NAMALWA (cell line): ENCODE measurements at places on chromosomes 5 and 9.

DNA sequence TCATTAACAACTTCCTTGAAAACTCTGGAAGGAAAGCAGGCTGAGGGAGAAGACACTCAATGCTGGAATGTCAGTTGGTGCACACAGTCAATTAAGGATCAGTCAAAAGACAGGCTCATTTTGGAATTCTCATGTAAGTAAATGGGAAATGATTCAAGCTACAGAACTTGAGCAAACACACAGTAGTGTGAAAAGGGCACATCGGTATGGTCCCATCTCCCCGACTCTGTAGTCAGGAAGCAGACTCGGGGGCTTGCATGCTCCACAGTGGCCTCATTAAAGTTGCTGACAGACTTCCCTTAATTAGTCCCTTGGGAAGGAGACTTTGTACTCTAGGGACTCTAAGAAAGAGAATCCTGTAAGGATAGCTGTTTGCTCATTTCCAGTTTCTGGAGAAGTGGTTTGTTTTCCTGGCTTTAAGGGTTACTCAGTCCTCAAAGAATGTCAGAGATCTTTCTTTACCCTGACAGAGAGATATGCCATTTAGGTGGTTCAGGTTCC lies 339.2 kb downstream of the ADAMTS6 start:
- DNase-seq = no peak

DNA sequence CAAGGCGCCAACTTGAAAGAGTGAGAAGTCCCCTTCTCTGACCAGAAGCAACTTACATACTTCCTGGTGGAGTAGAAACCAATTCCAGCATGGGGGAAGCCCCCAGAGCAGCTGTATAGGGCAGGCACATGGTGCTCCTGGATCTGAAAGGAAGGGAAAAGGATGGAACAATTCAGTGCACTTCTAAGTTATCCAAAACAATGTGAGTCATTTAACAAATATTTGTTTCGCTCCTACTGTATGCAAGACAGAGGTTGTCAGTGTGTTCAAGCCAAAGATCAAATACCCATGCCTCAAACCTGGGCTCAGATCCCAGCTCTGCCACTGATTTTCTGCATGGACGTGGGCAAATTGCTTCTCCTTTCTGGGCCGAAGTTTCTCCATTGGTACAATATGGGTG lies 67.1 kb downstream of the LHX2 start:
- DNase-seq = no peak

DNA sequence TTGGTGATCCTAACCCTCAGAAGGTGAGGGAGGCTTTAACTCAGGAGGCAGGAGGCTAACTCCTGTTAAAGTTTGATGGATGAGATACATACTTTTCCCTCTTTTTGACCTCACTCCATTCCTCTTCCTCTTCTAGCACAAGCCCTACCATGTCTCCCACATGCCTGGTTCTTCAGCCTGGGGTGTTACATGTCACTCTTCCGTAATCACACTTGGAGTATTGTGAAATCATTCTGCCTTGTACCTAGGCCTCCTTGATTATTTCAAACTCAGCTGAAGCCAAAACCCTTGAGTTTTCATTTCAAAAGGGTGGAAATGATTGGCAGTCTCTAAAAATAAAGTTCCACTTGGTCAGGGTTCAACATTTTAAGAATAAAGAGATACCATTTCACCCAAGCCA lies 1.8 kb downstream of the PLAC8L1 start:
- DNase-seq = no peak

GRCh38 chr9:107888773-107889227 lies 399.2 kb upstream of the KLF4 start:
- no peak for DNase-seq

- no peak for DNase-seq
Measured at GRCh38 chr9:98851730-98852459, 44.4 kb downstream of the GALNT12 start.

- DNase-seq = no peak
Measured at GRCh38 chr9:136386018-136386417, 12.5 kb upstream of the CARD9 start.

DNA sequence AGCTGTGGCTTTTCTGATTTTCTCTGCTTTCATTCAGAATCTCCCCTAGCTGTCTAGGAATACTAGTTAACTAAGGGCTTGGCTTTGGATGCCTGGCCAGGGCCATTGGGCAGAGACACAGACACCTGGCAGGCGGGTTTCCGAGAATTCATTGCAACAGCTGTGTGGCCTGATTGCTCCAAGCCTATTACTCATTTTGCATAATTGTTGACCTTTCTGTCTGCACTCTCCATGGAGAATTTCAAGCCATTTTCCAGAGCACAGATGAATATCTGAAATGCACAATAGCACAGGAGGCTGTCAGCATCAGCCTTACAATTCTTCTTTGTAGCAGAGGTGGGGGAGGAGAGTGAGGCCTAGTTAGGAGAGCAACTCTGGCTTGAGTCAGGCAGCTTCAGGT lies 310.5 kb downstream of the DMAC1 start:
- DNase-seq = no peak

DNA sequence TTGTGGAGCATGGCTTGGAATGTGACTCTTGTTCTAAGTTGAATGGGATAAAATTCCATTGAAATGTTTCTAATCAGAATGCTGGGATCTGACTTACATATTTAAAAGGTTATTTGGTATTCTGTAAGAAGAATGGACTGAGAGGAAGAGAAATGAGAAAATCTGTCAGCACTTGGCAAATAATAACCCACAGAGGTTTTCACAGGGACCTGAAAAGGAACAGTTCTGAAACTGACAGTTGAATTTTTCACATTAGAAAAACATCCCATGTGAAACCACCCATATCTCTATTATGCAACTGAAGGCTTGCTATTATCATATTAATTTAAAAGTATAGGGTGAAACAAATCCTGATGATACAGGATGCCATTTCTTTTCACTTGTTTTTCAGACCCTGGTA lies 302.7 kb downstream of the EPB41L4A start:
- DNase-seq = peak; percentile 17

- no peak for DNase-seq
Measured at GRCh38 chr9:8234316-8234715, 434.7 kb upstream of the DMAC1 start.

DNA sequence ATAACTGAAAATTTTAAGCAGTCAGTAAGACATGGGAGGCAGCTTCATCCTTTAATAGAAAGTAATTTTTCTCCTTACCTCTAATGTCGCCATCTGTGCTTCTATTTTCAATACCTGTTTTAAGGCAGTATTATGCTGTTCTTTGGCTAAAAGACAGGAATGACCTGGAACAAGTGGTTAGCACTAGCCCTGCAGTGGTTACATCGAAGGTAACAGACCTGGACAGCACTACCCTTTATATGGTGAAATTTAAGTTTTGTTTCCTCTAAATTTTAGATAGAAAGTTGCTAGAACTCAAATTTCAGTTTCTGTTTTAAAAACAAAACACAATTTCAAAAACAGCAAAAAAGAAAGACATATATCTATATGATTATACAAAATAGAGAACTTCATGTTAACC lies 534.1 kb upstream of the CDH6 start:
- no peak for DNase-seq

DNA sequence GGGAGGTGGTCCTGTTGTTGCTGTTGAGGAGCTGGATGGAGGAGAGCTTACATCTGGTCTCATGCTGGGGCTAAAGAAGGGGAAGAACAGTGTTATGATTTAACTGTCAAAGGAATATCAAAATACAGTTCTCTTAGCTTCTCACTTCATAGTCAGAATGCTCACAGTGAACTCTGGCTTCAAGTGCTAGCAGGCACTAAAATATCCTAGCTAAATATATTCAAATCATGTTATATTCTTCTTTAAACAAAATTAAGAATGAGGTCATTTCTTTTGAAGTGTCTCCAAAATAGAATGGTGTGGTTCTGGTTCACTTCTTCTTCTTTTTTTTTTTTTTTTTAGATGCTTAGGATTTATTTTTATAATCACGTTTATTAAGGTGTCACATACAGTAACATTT lies 89.4 kb downstream of the NR3C1 start:
- peak; percentile 30 for DNase-seq

DNA sequence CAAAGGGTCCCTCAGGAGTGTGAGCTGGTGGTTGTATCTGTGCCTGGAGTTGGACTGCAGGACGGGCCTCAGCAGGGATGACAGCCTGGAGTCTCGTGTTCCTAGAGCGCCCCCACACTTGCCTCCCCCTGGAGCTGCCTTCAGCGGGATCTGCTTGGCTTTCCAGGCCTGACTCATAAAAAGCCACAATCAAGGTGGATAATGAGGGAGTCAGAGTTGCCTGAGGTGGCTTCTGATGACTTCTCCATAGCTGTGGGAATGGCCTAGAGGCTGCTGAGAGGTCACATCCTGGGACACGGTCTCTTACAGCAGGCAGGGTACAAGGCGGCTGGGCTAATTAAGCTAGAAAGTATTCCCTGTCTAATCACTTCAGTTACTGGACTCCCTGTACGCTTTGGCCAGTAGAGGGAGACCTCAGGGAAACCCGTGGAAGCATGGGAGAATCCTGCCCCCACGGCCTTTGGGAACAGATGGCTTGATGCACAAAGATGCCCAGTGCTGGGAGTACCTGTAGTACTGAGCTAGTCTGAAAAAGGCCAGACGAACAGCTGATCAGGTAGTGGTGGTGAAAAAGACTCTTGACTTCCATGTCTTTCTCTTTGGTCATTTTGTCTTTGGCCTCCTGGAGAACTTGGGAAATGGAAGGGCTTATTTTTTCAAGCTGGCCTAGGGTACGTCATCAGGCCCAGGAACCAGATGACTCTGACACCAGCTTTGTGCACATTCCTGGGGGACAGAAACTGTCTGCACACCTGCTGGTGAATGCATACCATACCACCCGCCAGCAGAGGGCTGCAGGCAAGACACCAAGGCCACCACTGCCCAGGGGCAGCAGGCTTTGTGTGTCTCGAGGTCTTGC lies 16.1 kb upstream of the FRRS1L start:
- peak; percentile 39 for DNase-seq

GRCh38 chr9:77725820-77726219 lies 77.7 kb upstream of the GNA14 start:
- DNase-seq = no peak
